HS-27A (cell line): ENCODE measurements at places on chromosomes 7 and 10.

GRCh38 chr7:157876469-157877285, 539.9 kb downstream of the DNAJB6 start:
- no peak for DNase-seq

DNA sequence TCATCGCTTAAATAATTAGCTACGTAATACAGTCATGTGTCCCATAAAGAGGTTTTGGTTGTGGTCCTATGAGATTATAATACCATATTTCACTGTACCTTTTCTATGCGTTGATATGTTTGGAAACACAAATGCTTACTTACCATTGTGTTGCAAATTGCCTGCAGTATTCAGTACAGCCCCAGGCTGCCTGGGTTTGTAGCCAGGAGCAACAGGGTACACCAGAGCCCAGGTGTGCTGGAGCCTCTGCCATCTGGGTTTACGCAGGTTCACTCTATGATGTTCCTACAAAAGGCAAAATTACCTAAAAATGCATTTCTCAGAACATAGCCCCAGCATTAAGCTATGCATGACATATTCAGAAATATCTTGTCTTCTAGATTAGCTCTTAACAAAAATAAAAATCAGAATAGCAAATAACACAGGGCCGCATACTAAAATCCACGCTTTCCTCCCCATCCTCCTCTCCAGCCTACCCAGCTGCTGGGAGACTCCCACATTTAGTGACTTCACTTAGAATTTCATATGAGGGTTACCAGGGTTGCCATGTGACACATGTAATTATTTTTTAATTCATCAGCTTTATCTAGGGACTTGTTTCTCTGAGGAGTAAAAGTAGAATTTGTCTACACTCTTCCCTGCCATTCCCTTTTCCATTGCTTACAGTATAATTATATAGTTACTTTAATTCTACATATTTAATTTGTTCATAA, 559.0 kb upstream of the ADARB2 start:
- no peak for DNase-seq

- DNase-seq: no peak
Observed at GRCh38 chr10:35351021-35351420, 14.7 kb downstream of the CCNY start.

GRCh38 chr7:133207687-133208086, 45.2 kb upstream of the EXOC4 start:
- no peak for DNase-seq

DNA sequence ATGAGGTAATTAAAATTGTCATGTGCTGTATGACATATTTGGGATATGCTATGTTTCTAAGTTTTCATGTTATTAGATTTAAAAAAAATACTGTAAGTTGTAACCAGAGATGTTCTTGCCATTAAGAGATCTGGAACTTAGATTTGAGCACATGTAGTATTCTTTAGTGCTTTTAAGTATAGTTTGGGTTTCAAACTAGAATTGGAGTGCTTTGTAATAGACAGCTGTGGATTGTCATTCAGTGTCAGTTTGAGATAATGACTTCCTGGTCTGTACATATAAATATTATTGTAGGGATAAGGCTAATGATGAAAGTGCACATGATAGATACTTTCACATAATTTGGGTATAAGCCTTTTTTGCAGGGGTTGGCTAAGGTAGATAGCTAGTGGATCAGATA, 936.2 kb downstream of the CNTNAP2 start:
- no peak for DNase-seq

GRCh38 chr10:43002596-43002995, 74.3 kb upstream of the RET start:
- DNase-seq: no peak
